CD4-positive, alpha-beta memory T cell (primary cell): ENCODE measurements at places on chromosomes 2 and 18.
A peak's percentile ranks its signal among the peaks of the same experiment; 100 is the strongest.

GRCh38 chr2:133352719-133353118 lies 215.5 kb downstream of the NCKAP5 start:
- no peak for DNase-seq

GRCh38 chr2:40199771-40200170 lies 252.1 kb downstream of the SLC8A1 start:
- DNase-seq, result no peak

DNA sequence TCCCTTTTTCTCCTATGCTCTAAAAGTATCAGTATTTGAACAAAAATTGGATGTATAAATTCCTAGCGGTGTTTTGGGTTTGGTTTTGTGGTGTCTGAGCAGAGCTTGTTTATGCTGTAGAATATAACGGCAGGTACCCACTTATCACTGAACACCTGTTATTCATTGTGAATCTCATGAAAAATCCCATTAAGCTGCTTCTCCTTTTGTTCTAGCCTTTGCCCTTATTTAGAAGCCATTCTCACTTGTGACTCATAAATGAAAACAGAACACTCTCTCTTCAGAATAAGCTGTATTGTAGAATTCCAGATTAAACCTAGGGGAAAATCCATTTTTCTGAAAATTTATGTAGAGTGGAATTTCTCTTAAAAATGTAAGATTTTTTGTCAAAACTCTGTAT lies 104.0 kb downstream of the PRPF40A start:
- no peak for DNase-seq

DNA sequence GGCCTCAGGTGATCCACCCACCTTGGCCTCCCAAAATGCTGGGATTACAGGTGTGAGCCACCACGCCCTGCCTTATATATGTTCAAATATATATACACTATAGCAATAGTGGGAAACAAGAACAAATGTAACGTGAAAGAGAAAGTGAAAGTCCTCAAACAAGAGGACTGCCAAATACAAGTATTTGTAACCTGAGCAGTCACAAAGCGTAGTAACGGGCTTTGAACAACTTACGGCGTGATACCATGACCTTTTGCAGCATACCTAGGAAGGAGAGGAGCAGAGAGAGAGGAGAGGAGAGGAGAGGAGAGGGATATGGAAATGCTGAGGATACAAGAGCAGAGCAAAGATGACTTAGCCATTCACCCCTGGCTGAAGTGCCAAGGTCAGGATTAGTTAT lies 113.8 kb upstream of the RGPD4 start:
- no peak for DNase-seq

GRCh38 chr18:8791171-8791651 lies 85.9 kb downstream of the MTCL1 start:
- no peak for DNase-seq

DNA sequence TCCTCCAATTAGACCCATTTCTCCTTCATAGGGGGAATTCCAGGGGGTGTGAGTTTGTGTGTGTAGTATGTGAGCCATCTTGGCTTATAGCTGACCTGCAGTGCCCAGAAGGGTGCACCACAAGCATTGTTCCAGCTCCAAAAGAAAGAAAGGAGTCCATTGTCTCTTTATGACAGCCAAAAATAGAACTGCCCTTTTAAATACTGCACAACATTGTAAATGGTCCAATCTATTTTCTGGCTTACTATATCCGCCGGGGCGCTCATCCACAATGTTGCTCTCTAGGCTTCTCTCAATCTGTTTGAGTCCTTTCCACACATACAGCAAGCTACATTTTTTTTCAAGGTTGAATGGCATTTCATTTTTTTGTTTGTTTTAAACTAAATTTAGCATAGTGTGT lies 517.5 kb downstream of the STK39 start:
- no peak for DNase-seq

DNA sequence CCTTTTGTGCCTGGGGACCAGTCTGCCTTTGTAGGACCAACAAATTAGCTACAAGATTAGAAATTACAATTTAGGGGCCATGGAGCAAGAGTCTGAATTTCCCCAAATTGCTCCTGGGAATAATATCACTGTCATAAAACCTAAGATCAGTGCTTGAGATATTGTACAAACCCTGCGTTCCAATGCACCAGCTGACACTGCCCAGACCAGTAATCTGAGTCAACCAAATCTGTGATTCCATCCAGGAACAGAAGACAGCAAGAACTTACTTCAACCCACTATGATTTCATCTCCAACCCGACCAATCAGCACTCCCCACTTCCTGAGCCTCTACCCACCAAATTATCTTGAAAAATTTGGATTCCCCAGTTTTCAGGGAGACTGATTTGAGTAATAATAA lies 1305.0 kb upstream of the NRXN1 start:
- no peak for DNase-seq

DNA sequence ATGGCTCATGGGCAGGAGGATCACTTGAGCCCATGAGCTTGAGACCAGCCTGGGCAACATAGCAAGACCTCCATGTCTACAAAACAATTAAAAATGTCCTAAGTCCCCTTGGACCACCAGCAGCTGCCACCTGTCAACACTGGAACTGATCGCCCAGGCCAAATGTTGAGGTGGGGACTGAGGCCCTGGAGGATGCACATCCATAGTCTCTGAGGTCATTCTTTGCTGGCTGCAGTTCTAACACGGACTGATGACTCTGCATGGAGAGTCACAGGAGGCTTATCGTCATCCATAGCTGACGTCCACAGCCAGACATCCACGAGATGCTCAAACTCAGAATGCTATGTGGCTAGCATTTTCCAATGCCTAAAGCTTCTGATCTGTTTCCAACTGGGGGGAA lies 151.3 kb downstream of the BCL2 start:
- no peak for DNase-seq

GRCh38 chr2:16478434-16479210 lies 187.0 kb downstream of the CYRIA start:
- DNase-seq, result no peak

DNA sequence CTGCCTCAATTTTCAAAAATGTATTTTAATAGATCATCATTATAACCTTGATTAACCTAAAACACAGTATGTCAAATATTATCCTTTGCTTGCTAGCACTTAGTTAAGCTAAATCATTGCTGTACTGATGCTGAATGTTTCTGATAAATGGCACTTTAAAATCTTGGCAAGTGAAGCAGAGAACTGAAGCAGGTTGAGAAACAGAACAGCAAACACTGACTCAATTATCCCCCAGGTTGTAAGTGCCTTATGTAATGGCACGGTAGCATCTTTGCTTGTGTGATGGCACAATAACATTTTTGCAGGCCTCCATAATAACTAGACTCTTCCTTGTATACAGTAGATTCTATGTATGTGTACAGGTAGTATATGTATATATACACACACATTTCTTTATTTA lies 33.8 kb downstream of the ARHGAP15 start:
- DNase-seq, result no peak

- peak; percentile 34 for DNase-seq
These were observed 36.9 kb downstream of the TRAK2 start for GRCh38 chr2:201414099-201415023.
